ENCODE measurements at places on chromosomes 1 and 21.

DNA sequence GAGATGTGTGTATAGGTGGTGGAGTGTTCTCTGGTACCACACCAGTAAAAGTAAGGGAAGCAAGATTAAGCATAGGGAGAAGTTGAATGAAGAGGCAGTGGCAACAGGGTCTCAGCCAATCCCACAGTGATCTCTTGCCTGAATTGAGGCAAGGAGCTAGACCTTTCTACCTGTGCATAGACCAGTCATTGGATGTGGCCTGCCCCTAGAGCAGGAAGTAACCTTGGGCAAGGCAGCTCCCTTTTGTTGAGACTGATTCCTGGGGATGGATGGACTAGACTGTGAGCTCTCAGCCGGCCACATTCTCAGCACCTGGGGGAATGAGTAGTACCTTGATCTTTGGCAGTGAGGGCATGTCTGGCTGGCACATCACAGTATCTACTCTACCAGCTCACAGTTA lies 6.4 kb downstream of the USP16 start:
- no peak for DNase-seq

DNA sequence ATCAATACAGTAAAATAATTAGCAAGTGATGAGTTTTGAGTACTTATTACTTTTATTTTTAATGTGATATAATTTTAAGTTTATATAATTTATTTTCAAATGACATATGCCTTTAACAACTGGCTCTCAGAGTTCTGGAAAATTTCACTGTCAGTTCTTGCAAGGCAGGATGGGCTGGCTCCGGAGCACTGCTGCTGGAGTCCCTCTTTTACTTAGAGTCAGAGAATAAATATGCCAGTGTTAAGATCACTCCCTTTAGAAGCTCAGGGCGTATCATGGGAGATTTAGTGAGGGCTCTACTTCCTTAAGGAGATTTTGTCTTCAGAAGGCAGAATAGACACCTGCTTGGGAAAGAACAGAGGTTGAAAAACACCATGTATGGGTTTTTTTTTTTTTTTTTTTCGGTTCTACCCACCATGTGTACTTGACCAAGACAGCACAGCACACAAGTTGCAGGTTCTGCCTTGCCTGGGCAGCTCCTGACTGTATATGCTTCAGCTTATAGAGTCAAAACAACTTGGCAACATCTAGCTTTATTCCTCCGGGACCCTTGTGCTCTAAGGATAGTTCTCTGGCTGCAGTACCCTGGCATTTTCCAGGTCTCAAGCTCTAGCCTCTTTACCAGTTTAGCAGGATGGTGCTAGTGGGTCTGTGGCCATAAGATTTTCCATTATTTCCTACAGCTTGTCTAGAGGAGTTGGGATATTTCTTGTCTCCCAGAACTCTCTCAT lies 29.7 kb upstream of the FMOD start:
- no peak for DNase-seq

DNA sequence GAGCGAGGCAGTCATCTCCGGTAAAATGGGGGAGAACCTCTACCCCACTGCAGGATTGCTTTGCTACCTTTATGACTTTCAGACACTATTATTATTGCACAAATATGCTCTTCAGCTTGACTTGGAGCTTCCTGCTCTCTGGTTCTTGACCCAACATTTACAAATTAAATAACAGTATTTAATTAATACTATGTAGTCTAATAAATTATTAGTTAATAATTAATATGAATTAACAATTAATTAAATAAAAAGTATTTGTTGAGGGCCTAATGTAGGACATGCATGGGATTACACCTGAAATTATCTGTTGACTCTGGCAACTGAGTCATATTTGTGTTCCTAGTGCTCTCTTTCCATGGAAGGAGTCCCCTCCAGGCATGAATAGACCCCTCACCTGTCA lies 359.9 kb downstream of the SIPA1L2 start:
- no peak for DNase-seq

DNA sequence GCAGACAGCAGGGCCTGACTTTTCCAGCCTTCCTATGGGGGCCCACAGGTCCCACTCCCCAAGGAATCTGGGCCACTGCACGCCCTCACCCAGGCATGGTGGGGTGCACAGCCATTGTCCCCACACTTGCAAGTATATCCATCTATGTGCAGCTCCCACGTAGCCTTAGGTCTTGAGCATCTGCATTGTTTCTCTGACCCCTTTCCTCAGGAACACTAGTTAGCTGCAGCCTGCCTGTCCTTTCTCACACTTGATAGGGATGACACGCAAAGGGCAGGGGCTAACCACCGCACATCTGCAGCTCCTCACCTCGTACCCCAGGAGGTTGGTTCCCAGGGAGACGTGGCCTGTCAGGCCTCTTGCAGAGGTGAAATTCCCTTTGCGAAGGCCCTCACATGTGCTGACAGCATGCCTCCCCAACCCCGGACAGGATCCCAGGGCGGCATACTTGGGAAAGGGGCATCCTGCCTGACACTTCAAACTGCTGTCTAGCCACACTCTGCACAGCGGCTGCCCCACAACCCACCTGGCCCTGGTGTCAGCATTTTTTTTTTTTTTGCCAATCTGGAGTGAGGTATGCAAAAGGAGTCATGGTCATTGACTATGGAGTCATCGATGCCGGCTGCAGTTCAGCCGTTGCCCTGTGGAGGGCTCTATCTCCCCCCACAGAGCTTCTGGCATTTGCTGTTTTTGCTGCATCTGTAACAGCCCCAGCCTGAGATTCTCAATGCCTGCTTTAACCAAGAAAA lies 5.0 kb downstream of the JMJD4 start:
- no peak for DNase-seq

DNA sequence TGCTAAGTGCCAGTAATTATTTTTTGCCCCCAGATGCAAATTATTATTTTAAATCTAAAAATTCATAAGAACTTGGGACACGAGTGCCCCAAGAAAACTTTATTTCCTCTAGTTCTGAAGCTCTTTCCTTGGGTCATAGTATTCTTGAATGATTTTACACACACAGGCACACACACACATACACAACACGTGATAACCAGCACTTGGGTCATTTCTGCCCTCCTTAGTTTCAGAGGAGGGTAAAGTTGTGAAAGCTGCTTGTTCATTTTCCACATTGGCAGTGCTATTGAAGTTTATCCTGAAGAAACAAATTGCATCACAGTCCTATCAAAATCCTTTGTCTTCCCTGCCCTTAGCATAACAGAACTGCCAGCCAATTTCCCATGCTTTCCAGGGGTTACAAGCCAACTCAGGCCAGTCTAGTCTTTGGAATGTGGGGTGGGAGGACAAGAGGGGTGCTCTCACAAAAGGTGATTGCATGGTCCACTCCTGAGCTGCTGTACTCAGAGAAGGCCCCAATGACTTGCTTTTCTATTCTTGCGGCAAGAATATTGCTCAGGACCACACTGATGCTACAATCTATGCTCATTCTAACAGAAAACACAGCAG lies 98.5 kb upstream of the POGK start:
- DNase-seq: no peak

DNA sequence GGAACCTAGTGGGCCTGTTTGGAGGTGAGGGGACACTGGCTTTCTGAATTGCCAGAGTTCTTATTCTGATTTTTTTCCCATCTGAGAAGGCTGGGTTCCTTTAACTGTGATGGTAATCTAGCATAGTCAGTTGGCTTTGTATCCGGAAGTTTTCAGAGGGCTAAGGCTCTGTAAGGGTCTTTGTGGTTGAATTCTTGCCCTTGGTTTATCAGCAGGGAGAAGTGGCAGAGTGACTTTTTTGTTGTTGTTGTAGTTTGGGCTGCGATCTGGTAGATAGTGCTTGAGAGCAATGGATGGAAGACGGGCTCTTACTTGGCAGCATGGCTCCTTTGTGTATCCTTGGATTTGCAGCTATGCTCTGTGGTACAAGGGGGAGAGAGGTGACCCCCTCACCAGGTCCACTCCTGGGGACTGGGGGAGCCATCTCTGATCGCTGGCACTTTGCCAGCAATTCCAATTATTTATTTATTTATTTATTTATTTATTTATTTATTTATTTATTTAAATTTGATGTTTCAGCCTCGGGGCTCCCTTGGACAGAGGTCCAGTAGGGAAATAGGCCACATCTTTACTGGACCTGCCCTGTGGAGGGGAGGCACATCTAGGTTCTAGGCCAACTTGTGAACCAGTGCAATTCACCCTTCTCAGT lies 18.5 kb downstream of the TCP10L start:
- no peak for DNase-seq

- no peak for DNase-seq
These were observed 46.8 kb upstream of the A3GALT2 start for GRCh38 chr1:33367485-33368405.
